ENCODE measurements at places on chromosomes 13 and 19.

- no peak for DNase-seq
Observed at GRCh38 chr13:90428522-90429210, 918.8 kb upstream of the MIR17HG start.

DNA sequence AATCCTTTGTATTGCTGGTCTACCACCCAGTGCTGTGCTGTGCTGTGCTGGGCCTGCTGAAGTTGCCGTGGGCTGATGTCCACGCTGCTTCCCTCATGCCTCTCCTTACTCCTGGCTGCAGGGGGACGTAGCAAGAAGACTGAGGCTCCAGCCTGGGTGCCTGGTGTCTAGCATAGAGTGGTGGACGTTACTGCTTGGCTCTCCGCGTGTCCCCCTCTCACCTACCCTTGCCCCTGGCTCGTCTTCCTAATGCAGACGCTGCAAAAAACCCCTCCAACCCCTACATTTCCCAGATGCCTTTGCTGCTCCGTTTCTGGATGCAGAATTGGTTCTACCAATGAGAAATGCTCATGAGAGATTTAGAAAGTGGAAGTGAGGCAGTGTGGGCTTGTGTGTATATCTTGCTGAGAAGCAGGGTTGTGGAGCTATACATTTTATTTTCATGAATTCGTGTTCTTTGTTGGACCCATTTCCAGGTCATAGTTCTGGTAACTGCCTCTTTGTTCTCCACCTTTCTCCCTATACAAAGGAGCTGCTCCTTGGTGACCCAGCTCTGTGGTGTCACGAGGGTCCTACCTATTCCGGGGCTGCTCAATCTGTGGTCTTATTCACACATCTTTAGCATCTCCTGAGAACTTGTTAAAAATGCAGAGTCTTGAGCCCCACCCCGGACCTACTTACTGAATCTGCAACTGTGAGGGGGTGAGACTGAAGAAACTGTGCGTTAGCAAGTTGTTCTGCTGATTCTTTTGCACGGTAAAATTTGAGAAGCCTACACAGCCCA lies 7.9 kb upstream of the DENND1C start:
- no peak for DNase-seq

- no peak for DNase-seq
Observed at GRCh38 chr13:30618186-30618929, 638 bp downstream of the USPL1 start.

DNA sequence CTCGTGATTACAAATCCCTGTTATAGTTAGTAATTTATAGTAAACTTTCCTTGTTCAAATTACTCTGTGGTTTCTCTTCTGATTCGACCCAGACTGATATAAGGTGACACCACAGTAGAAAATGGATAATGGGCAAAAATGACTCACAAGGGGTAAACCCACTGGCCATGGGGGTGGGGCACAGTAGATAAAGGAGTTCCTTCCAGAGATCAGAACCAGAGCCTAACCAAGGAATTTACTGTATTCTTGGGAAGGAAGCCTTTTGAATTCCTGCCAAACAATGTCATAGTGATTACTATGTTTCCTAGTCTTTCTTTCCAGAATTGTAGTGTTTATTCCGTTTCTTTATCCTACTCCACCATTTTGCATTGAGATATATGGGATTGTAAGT lies 21.9 kb downstream of the MIR17HG start:
- DNase-seq = no peak

GRCh38 chr13:90910018-90910639 lies 437.4 kb upstream of the MIR17HG start:
- no peak for DNase-seq

- no peak for DNase-seq
Observed at GRCh38 chr13:77359171-77359570, 32.3 kb upstream of the MYCBP2 start.

- DNase-seq = no peak
Observed at GRCh38 chr13:57946361-57946760, 314.8 kb downstream of the PCDH17 start.

DNA sequence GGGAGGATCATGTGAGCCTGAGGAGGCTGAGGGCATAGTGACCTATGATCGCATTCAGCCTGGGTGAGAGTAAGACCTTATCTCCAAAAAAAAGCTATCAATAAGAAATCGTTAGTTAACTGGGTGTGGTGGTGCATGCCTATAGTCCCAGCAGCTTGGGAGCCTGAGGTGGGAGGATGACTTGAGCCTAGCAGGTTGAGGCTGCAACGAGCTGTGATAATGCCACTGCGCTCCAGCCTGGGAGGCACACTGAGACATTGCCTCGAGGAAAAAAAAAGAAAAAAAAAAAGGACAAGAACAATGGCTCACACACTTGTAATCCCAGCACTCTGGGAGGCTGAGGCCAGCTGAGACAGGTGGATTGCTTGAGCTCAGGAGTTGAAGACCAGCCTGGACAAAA lies 16.2 kb downstream of the PSPC1 start:
- peak; percentile 71 for DNase-seq

GRCh38 chr19:4908360-4908759 lies 941 bp upstream of the UHRF1 start:
- peak; percentile 27 for DNase-seq

GRCh38 chr13:47945738-47946137 lies 55.3 kb downstream of the SUCLA2 start:
- DNase-seq = no peak

GRCh38 chr19:9430444-9430843 lies 4.9 kb downstream of the ZNF266 start:
- DNase-seq = no peak

DNA sequence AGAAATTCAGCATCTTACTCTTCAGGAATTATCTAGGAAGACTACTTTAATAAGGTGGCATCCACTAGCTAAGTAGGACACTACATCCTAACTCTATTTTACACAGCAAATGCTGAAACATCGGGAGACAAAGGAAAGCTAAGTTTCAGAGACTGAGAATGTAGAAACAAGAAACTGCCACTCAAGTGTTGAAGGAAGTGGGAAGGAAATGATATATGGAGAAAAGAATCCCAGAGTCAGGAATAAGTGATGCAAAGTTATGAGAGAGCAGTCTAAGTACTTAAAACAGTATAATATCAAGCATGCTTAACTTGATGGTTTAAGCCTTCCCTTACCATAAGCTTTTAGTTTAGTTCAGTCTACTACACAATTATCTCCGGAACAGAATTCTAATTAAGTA lies 52.4 kb downstream of the RBM26 start:
- DNase-seq = no peak

GRCh38 chr19:2042485-2043250 lies 8.4 kb downstream of the MKNK2 start:
- DNase-seq = no peak

- DNase-seq = no peak
Observed at GRCh38 chr13:19962894-19963293, 4.4 kb downstream of the ZMYM2 start.

- DNase-seq = no peak
Observed at GRCh38 chr19:16265890-16266585, 58.6 kb upstream of the KLF2 start.

DNA sequence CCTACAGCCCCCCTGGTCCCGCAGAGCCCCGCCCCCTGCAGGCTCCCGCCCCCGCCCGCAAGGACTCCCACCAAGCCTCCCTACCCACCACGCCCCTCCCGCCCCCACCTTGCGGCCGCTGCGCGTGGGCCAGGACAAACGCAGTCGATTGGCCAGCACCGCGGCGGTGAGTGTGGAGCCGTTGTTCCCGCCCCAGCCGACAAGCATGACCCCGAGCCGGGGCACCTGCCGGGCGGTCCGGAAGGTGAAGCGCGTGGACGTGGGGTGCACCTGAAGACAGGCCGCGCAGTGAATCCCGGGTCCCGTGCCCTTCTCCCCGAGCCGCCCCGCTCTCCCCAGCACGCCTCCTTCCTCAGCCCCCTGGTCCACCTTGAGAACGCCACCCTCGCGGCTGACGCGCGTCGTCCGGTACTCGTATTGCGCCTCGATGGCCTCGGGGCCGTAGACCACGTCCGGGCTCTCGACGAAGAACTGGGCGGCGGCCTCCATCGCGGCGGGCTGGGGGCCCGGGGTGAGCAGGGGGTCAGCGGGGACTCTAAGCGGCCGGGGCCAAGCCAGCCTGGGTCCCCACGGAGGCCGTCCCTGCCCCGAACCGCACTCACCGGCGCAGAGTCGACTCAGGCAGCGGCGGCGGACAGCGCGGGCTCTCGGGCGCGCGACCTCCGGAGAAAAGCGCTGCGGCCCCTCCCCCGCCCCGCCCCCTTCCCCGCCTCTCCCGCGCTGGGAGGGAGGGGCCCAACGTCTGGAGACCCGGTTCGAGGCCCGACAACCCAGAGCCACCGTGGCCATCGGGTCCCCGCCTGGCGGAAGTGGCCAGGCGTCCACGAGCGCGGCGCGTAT lies at the start of gene ISYNA1:
TSS of gene ISYNA1 (minus strand) at position 643 of the 840 bp plus-strand sequence. CDS start at position 489, 154 bp downstream.
- DNase-seq = peak; percentile 66

DNA sequence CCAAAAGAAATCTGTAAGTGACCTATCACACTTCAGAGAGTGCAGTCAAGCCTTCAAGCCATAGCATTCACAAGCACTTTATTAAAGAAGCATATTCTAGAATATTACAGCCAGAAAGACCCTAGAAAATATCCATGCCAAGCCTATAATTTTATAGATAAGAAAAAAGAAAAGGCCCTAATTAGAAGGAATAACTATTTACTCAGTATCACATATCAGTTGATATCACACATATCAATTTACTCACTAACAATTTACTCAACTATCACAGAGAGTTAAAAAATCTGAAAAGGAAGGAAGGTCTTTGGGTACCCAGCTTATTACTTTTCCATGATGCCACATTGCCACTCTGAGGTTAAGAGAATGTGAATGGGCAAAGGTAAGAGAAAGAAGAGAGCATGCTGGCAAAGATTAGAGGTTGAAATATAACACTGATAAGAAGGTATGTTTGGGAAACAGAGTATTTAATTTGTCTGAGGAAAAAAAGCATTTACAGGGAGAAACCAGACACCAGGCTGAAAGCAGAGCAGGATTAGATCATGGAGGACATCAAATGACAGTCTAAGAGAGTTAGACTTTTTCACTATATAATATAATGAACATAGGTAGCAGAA lies 186.2 kb downstream of the VWA8 start:
- no peak for DNase-seq

DNA sequence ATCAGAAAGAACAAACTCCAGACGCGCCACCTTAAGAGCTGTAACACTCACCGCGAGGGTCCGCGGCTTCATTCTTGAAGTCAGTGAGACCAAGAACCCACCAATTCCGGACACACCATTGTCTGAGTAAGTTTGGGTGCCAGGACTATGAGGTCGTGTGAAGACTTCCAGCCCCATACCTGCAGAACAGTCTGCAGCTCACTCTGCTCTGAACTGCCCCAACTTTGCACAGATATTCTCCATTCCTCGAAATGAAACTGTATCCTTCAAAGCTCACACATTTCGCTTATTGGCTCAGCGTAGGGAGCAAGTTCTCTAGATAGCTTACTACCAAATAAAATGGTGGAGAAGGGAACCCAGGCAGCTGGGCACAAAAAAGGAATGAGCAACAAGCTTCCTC lies 2.6 kb upstream of the CYP4F2 start:
- DNase-seq = no peak

GRCh38 chr13:102399791-102400674 lies 1.8 kb downstream of the FGF14 start:
- peak; percentile 33 for DNase-seq

GRCh38 chr19:35554076-35554475 lies 8.7 kb downstream of the TMEM147 start:
- no peak for DNase-seq

- no peak for DNase-seq
Observed at GRCh38 chr13:80036845-80037504, 304.0 kb downstream of the SPRY2 start.

- DNase-seq = peak; percentile 11
Observed at GRCh38 chr13:82647540-82647939, 1234.7 kb downstream of the SLITRK1 start.

DNA sequence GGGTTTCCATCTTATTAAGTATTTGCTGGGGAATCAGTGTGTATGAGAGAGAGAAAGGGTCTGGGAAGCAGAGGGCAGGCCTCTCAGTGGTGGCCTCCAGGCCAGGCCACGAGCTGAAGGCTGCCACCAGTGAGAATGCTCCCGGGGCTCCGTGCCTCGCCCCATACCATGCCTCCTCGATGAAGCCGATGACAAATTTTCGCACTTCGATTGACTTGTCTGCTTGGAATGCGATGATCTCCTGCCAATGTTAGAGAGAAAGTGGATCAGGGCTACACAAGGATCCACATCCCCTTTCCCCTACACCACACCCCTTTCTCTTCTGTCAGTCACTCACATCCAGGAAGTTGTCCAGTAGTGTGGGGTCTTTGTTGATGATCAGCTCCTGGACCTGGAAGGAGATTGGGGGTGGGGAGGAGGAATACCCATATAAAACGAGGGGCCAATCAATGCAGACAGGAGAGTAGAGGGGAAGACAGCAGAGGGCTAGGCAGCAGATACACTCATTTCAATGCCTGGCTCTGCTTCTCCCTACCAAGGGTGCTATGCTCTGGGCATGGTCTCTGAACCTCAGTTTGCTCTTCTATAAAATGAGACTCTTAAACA lies 10.7 kb downstream of the SYMPK start:
- no peak for DNase-seq

DNA sequence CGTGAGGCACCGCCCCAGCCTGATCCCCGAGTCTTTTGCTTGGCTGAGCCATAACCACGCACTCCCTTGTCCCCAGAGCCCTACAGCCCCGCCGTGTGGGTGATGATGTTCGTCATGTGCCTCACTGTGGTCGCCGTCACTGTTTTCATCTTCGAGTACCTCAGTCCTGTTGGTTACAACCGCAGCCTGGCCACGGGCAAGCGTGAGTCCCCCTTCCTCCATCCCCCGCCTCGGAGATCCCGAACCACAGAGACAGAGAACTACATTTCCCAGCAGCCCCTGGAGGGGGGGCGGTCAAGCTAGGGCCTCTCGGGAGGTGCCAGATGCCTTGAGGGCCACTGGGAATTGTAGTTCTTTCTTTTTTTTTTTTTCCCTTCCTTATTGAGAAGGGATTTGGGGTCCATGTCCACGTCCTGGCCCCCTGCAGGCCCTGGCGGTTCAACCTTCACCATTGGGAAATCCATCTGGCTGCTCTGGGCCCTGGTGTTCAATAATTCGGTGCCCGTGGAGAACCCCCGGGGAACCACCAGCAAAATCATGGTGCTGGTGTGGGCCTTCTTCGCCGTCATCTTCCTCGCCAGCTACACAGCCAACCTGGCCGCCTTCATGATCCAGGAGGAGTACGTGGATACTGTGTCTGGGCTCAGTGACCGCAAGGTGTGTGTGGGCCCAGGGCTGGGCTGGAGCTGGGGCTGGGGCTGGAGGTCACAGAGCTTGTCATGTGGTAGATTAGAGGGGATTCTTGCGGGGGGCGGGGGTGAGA lies 25.9 kb downstream of the GRIN2D start:
- peak; percentile 78 for DNase-seq

- no peak for DNase-seq
Observed at GRCh38 chr19:4052993-4053422, 13.7 kb downstream of the ZBTB7A start.

DNA sequence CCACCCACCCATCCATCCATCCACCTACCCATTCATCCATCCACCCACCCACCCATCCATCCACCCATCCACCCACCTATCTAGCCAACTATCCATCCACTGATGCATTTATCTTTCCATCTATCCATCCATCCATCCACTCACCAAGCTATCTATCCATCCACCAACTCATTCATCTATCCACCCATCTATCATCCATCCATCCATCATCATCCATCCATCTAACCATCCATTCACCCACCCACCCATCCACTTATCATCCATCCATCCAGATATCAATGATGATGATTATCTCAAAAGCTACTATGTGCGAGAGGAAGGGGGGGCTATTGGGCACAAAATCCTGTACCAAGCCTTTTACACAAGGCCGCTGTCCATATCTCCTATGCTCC lies 5.5 kb downstream of the YIF1B start:
- DNase-seq = no peak

All from ELF-1 (cell line).